Fibroblast of lung (primary cell): ENCODE measurements at places on chromosomes 6 and 20. TPM values are rescaled to one million over a fixed set of nuclear protein-coding genes. Genes with fewer than 3 reads are reported as not detected.

- no peaks in the 10 kb centered on the region for H3K27me3 ChIP-seq
- no peaks in the 10 kb centered on the region for H3K36me3 ChIP-seq
- no peaks in the 10 kb centered on the region for H3K4me1 ChIP-seq
- H3K27ac ChIP-seq, result no peak overlapping the region
- H3K4me3 ChIP-seq, result no peak overlapping the region
Observed at GRCh38 chr6:133130863-133131262, 110.3 kb upstream of the EYA4 start.

- no peak for DNase-seq
- no peak overlapping the region for H3K27ac ChIP-seq
- no peaks in the 10 kb centered on the region for H3K4me1 ChIP-seq
- no peaks in the 10 kb centered on the region for H3K27me3 ChIP-seq
- H3K36me3 ChIP-seq, result no peaks in the 10 kb centered on the region
- H3K4me3 ChIP-seq, result no peak overlapping the region
Observed at GRCh38 chr20:64055893-64056638, 6.6 kb upstream of the SOX18 start.

DNA sequence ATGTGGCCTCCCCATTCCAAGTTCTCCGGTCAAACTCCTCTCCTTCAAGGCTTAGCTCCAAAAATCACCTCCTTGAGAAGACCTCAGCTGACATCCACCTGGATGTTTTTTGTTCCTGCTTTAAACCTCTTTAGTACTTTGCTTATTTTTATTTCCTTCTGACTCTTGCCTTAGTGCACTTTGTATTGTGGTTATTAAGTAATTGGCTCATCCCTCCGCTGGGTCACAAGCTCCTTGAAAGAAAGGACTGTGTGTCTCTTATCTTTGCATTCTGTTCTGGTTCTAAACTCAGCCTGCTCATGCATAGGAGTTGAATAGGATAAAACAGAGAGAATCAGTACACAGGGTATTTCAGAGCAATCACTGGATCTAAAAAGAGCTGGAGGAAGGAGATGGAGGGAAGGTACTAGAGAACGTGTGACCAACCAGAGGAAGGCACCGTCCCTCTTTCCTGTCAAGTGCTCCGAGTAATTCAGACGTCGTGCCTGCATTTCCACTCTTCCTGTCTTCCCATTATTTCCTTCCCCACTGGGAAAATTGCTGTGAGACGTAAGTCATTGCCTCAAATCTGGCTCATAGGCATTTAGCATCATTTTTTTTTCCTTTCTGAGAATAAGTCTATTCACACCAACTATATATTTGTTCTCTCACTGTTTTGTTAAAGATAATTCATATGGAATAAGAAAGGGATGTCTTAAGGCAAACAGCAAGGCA is 59.7 kb upstream of the GLP1R start:
- H3K4me1 ChIP-seq, result no peaks in the 10 kb centered on the region
- H3K36me3 ChIP-seq, result no peaks in the 10 kb centered on the region
- no peaks in the 10 kb centered on the region for H3K27me3 ChIP-seq
- H3K27ac ChIP-seq, result no peak overlapping the region
- H3K4me3 ChIP-seq, result no peak overlapping the region

DNA sequence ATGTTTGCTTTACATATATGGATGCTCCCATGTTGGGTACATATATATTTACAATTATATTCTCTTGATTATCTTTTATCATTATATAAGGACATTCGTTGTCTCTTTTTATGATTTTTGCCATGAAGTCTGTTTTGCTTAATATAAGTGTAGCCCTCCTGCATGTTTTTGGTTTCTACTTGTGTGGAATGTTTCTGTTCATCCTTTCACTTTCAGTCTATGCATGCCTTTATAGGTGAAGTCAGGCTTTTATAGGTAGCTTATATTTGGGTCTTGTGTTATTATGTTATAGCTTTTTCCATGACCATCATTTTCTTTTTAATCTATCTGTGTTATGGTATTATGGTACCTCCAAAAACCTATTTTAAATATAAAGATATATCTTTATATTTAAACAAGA is 612.5 kb upstream of the HS3ST5 start:
- no peaks in the 10 kb centered on the region for H3K27me3 ChIP-seq
- H3K4me1 ChIP-seq, result no peaks in the 10 kb centered on the region
- no peak overlapping the region for H3K27ac ChIP-seq
- H3K36me3 ChIP-seq, result no peaks in the 10 kb centered on the region

- DNase-seq, result no peak
- H3K4me1 ChIP-seq, result no peaks in the 10 kb centered on the region
- no peak overlapping the region for H3K27ac ChIP-seq
- no peaks in the 10 kb centered on the region for H3K27me3 ChIP-seq
- no peaks in the 10 kb centered on the region for H3K36me3 ChIP-seq
- no peak overlapping the region for H3K4me3 ChIP-seq
Observed at GRCh38 chr6:12878741-12879140, 162.2 kb downstream of the PHACTR1 start.

PREP gene
- total RNA-seq, result 12.6 and 18.3 TPM in 2 replicates
